ENCODE measurements at places on chromosomes 1 and 21. TPM values are rescaled to one million over a fixed set of nuclear protein-coding genes. Genes with fewer than 3 reads are reported as not detected.

The MPL gene
- not detected for polyA plus RNA-seq

The DIO1 gene
- polyA plus RNA-seq, result 0.31 TPM

The SEC22B gene
- polyA plus RNA-seq, result 25.8 TPM

The PLA2G2D gene
- polyA plus RNA-seq, result not detected

The RHD gene
- polyA plus RNA-seq, result 0.74 TPM

The EMC1 gene
- 30.9 TPM for polyA plus RNA-seq

The RIPPLY3 gene
- polyA plus RNA-seq, result 0.14 TPM

The TRIM17 gene
- polyA plus RNA-seq, result 0.49 TPM

The OR2M4 gene
- polyA plus RNA-seq, result 0.04 TPM
